Activated CD4-positive, alpha-beta T cell treated with anti-CD3 and anti-CD28 coated beads for 24 hours (primary cell): ENCODE measurements at places on chromosomes 16 and 17.

GRCh38 chr16:69106491-69107315 lies 1.2 kb downstream of the HAS3 start:
- DNase-seq: no peak

DNA sequence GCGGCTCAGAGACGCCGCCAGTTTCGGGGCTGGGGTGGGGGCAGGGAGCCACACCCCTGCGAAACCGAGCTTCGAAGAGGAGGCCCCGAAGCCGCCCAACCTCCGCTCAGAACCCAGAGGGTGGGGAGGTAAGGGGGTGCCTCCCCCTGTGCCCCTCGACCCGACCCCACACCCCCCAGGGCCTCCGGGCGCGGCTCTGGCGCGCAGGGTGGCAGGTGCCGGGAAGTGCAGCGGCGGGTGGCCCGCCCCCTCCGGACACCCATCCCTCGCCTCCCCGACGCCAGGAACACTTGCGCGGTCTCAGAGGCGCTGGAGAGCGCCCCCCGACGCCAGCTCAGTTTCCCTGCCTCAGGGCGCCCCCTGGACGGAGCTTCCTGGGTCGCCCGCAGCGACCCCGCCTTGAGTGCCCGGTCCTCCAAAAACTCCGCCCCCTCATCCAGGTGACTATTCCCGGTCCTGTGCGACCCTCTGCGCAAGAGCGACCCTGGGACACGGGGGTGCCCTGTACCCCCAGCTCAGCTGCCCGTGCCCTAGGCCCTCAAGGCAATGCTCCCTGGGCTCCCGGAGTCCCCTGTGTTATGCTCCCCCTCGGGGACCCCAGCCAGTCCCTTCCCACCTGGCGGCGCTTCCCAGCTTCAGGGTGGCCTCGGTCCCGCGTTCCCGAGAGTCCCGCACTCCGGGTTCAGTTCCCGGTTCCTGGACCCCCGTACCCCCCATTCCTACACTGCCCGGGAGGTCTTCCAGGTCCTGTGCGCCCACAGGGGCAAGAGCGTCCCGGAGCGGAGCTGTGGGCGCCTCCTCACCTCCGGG lies 562 bp downstream of the PPL start:
- DNase-seq: no peak

- DNase-seq: no peak
Observed at GRCh38 chr17:32802306-32802705, 74.6 kb downstream of the MYO1D start.

DNA sequence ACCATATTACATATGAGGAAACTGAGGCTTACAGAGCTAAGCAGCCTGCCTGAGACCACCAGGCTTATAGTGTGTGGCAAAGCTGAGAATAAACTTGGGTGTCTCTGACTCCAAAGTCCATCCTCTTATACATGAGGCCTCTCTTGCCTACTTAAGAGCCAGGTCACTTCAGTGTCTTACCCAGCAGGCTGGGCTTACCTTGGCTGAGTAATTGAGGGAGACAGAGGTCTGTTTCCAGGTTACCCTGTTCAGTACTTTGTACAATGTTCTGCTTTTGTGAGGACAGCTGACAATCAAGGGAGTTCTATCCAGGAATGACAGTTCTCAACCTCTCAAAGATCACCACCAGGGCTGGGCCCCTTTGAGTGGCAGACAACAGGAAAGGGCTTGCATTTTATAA lies 14.4 kb downstream of the NDUFAB1 start:
- no peak for DNase-seq

DNA sequence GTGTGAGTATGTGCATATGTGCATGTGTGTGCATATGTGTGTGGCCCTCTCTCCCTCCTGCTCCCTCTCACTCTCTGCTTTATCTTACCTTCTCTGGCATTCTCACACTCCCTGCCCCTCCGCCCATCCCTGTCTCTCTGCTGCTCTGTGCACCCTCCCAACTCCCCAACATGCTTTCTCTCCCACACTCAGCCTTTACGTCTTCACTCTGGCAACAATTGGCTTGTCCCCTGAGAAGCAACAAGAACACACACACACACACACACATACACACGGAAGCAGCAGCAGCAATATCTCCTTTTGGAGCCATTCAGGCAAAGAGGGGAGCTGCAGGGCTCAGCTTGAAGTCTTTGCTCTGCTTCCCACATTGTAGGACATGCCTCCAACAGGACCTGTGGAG lies 27.8 kb downstream of the PITPNM3 start:
- no peak for DNase-seq

GRCh38 chr17:72604518-72604917 lies 483.7 kb downstream of the SOX9 start:
- no peak for DNase-seq

- DNase-seq: peak; percentile 55
Observed at GRCh38 chr16:50699326-50700159, 6.1 kb downstream of the NOD2 start.

DNA sequence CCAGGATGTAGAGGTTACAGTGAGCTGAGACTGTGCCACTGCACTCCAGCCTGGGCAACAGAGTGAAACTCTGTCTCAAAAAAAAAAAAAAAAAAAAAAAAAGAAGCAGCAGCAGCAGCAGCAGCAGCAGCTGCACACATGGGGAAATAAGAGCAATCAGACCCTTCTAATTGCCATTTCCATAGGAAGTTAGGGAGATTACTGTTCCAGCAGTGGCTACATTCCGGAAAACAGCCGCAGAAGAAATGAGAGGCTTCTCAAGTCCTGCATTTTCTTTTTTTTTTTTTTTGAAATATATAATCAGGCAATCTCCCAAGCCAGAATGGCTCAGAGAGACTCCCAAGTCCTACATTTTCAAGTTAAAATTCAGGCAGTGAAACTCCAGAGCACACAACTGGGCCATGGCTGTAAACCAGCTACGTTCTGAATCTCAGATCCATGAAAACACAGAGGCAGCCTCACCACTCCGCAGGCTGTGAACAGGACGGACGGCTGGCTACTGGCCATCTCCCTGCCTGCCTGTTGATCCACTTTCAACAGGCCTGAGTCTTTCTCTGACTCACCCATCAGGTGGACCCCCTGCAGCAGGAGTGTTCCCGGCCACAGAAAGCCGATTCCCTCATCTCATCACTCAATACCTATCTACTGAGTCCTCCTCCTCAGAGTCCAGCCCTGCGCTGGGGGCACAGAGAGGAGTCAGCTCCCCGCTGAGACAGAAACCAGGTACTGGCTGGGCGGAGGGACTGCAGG lies 15.0 kb downstream of the TRPV1 start:
- DNase-seq: no peak

DNA sequence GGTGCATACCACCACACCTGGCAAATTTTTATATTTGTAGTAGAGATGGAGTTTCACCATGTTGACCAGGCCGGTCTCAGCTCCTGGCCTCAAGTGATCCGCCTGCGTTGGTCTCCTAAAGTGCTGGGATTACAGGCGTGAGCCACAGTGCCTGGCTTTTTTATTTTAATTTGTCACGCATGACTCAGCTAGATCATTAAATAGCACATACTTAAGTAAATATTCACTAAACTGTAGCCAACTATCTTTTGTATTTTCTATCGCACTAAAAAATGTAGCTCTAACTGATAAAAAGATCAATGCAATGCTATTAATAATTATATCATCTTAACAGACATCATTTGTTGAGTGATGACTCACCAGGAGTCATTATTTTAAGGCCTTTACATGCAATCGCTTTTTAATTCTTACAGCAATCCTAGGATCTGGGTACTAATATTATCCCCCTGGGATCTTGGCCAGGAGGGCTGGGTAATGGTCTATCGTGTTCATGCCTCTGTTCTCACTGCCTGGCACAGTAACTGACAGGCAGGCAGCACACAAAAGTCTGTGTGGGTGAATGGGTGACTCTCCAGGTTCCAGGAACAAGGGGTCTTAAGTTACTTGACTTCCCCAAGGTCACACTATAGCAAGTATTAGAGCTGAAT lies 693.5 kb upstream of the EEF2KMT start:
- DNase-seq: no peak

DNA sequence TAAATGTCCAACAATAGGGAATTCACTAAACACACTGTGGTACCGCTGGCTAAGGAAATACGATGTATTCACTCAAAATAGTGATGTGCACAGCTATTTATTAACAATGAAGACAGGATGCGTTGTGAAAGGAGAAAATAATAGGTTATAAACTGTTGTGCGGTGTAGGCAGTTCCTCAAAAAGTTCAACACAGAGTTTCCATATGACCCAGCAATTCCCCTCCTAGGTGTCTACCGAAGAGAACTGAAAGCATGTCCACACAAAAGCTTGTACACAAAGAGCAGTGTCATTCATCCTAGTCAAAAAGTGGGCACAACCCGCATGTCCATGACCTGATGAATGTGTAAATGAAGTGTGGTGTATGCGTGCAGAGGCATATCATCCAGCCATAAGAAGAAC lies 1.2 kb upstream of the CES1 start:
- DNase-seq: no peak

- no peak for DNase-seq
Observed at GRCh38 chr16:72560617-72561016, 388.7 kb upstream of the PMFBP1 start.

GRCh38 chr17:60392845-60393702 lies 1.1 kb upstream of the USP32 start:
- no peak for DNase-seq

GRCh38 chr16:50384500-50385135 lies 15.8 kb upstream of the BRD7 start:
- no peak for DNase-seq

DNA sequence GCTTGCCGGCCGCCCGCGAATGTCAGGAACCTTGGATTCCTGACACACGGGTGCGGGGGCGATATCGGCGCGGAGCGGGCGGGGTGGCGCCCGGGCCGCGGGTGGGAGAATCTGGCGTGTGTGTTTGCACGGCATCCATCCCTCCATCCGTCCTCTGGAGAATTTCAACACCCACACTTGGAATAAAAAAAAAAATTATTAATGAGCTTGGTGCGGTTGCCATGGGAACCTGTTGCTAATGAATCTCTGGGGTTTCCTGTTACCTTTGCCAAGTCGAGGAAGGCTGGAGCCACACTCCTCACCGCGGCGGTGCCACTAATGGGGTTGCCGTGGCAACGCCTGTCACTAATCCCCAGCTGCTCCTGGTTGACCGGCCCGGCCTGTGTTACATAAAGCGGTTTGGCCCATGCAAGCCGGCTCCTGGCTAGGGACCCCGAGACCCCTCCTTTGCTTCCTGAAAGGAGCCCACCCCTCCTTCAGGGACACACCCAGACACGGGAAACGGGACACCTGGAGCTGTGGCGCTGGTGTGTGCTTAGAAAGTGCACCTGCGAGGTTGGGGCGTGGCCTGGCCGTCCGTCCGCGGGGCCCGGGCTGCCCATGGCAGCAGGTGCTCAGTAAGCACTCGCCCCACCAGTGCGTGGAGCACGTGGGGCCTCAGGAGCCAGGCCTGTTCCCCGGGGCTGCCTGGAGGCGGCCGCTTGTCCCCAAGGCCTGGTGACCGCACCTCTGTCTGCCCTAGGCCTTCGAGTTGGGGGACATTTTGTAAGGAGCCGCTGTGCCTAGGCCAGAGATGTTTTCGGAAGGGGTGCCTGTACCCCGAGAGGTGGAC lies 14.6 kb downstream of the CACNA1H start:
- DNase-seq: no peak

GRCh38 chr17:64781014-64781756 lies 119.1 kb upstream of the SMURF2 start:
- DNase-seq: no peak

DNA sequence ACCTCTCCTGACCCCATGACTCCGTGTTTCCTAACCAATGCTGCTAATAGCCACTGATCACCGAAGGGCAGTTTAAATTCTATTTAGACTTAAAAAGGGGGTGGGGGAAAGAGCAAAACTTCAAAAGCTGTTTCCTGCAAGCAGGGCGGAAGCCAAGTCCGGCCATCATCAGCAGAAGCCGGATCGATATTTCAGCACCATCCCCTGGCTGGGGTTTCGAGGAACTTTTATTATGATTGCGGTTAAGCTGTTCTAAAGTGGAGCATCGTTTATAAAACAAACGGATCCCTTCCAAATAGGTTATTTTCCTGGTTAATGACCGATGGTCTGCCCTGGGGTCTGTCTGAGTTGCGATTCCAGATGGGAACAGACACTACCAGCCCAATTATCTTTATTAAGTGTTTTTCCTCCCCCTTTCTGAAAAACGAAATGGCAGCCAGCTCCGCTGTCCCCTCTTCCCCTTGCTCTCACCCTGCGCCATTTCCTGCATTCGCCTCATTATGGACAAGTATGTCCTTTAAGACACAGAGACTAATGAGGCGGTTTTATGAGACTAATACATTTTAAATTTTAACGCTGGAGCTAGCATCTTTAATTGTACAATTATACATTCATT lies 76.1 kb upstream of the IRX3 start:
- DNase-seq: no peak

GRCh38 chr16:2472885-2473445 lies 1.9 kb downstream of the NTN3 start:
- no peak for DNase-seq

GRCh38 chr16:85054948-85055492 lies 27.4 kb downstream of the KIAA0513 start:
- no peak for DNase-seq

- DNase-seq: no peak
Observed at GRCh38 chr17:33522623-33523022, 229.5 kb upstream of the ASIC2 start.

DNA sequence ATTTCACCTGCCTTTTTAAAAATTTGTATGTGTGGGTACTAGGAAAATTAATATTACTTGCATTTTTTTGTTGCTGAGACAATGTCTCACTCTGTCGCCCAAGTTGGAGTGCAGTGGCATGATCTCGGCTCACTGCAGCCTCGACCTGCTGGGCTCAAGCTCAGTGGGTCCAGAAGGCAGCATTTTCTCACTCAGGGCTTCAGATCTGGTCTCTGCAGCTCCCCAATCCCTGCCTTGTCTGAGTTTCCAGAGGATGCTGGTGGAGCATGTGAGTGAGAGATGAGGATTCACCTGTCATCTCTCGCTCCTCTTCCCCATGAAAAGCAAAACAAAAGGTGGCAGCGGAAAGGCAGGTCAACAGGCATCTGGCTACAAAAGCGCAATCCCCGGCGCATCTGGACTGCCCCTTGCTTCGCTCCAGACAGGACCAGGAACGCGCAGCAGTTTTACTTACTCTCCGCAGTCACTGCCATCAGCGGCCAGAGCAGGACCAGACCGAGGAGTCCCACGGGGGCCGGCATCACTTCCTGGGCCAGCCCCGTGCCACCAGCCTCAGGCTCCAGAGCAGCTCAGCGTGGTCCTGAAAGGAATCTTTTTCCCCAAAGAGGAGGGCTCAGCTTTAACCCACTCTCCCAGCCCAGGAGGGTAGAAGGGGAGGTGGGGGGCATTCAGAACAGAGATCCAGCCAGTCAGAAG lies 59.9 kb downstream of the LITAF start:
- no peak for DNase-seq
